ENCODE measurements at places on chromosomes 5 and 9.
A peak's percentile ranks its signal among the peaks of the same experiment; 100 is the strongest.

- no peak for DNase-seq
These were observed 48.0 kb downstream of the RUSC2 start for GRCh38 chr9:35537913-35538312.

GRCh38 chr5:96687812-96688453 is 25.8 kb downstream of the CAST start:
- no peak for DNase-seq

DNA sequence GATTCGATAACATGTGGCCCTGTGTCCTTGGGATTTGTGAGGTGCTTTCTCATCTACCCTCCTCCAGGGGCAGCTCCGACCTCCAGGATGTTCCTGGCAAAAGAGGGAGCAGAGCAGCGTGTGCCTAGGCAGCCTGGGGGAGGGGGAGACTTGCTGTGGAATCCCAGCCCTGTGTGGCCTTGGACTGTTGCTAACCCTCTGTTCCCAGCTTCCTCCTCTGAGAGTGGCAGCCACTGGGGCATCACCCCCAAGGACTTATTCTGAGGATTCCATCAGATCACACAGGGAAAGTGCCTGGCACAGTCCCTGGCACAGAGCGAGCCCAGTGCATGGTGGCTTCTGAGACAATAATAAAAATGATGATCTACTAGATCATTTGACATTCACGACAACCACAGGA is 265.1 kb upstream of the MVB12B start:
- no peak for DNase-seq

- DNase-seq, result peak; percentile 47
These were observed 46.6 kb downstream of the CYFIP2 start for GRCh38 chr5:157312492-157312891.

DNA sequence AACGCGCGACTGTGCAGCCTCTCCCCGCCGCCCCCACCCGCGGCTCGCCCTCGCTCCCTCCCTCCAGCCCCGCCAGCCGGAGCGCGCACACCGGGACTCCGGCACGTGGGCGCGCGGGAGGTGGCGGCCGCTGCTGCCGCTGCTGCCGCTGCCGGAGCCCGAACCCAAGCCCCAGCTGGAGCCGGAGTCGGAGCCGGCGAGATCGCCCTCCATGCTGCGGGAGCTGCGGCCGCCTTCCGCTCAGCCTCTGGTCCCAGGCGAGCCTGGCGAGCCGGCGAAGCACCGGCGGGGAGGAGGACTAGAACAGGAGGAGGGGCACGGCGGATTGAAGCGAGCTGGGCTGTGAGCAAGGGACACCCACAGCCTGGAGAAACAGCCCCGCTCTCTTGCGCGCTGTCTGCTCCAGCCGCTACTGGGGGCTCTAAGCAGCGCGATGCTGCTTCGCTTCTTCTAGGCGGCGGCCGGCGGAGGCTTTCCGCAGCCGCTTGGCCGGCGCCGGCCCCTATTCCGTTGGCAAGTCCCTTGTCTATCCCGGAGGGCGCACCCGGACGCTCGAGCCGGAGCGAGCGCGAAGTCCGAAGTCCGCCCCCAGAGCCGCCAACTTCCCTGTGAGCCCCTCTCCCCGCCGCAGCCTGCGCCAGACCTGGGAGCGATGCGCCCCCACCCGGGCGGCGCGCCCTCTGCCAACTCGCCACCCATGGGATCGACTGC is 598.7 kb upstream of the SGCD start:
- peak; percentile 52 for DNase-seq

DNA sequence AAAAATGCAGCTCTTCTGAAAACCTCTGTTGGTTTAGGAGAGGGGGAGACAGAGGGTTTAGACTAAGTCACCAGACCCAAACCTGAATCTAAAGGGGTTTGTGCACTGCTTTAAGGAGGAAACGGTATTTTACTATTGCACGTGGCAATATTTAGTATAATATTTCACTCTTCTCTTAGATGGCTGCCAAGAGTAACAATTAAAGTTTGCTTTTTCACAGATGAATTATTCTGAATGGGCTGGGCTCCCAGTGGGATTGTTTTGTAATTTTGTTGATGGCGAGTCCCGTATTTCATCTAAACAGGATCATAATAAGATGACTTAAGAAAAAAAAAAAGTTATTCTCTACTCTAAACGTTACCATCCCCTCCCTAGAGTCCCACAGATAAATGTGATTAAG is 245.4 kb downstream of the PCSK5 start:
- DNase-seq, result no peak

DNA sequence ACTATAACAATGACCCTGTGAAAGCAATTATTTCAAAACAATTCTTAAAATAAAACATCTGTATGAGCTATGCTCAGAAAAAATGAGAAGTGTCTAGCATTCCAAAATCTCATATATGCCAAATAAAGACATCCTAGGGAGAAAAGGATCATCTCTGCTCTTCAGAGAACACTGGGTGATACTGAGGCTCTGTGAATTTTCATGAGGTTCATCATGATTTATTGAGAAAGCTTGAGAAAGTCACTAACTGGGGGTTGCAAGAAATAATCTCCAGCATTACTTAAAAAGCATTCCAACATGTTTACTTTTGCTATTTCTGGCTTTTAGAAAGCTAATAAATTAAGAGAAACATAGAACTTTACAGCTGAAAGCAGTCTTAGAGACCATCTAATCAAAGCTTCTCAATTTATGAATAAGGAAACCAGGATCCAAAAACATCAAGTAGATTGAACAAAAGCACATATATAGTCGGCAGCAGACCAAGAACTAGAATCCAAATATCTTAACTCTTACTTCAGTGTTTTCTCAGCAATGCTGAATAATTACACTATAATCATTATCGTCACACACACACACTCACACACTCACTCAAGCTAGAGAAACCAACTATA is 372.8 kb downstream of the NR2F1-AS1 start:
- no peak for DNase-seq

DNA sequence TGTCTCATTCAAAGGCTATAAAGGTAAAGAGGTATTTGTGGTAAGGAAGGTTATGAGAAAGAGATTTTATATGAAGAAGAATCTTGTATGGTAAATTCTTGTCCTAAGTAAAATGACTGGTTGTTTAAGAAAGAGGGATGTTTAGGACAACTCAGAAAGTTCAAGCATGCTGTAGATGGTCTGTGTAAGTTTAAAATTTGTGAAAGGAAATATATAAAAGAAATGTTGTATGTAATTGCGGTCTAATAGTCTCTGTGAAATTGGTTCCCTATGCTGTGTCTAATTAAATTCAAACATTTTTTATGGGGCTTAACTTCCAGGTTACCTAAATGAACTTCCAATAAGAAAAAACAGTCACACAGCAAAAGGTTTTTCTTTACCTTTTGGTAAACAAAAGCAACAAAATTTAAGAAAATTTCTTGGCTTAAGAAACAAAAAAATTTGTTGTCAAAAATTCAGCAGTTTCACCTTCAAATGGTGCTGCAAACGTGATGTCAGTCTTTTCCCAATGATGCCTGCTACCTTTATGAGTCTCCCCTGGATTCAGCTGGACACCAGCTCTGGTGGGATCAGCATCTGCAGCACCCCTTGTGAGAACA is 83.0 kb upstream of the FCN1 start:
- DNase-seq, result no peak

DNA sequence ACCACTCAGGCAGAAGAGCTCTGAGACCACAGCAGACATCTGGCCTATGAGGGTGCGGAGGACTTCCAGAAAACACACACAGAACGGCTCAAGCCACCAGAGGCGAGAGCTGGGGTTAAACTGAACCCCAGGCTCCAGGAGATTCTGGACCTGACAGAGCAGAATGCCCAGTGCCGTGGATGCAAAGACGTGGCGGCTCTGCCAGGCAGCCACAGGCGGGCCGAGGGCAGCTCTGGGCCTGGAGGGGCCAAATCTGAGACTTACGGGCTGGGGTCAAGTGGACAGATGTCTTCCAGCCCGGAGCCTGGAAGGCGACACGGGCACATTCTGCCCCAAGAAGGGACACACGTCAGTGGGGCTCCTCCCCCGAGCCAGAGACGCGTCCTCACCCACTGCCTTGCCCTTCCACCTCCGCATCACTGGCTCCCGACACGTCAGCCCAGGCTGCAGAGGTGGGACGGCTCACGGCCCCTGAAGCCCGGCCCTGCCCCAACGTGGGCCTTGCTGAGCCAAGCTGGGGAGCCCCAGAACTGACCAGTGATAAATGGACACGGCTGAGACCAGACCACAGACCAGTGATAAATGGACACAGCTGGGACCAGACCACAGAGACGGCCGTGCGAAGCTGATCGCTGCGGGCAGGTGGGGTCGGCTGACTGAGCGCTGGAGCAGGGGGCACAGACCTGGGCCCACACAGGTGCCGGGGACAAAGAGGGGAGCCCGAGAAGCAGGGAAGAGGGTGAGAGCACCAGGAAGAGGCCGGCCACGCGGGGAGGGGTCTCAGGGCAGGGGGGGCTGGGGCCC is 40.9 kb upstream of the NSMF start:
- no peak for DNase-seq

DNA sequence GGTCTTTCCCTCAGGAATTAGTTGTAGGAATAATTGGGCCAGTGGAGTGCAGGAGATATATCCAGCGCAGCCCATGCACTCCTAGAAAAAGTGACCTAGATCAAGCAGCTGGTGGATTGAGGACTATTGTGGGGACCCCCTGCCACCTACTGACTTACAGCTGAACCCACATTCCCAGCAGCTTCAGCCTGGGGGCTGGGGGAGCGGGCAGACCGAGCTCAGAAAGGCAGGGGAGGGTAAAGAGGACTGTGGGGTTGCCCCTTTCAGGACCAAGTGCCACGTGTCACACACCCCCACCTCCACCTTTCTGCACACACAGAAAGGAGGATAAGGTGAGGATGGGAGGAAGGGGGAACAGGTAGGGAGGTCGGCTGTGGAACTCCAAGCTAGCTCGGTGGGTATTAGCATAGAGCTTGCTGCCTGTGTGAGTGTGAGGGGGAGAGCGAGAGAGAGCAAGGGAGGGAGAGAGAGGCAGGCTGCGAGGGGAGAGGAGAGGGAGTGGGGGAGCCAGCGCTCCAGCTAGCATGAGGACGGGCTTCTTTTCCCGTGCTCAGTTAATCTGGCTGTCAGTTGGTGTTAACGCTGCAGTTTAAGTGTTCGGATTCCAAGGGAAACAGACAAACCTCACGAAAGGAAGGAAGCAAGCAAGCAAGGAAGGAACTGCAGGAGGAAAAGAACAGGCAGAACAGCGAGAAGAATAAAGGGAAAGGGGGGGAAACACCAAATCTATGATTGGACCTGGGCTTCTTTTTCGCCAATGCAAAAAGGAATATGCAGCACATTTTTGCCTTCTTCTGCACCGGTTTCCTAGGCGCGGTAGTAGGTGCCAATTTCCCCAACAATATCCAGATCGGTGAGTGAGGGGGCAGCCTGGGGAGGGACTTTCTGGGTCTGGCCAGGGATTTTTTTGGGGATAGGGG is at the start of gene GRIA1:
GRIA1 (plus strand) TSS at position 553 of the 920 bp plus-strand sequence.
- DNase-seq, result no peak

- DNase-seq, result no peak
These were observed 192.2 kb downstream of the TENT4A start for GRCh38 chr5:6905423-6905822.

DNA sequence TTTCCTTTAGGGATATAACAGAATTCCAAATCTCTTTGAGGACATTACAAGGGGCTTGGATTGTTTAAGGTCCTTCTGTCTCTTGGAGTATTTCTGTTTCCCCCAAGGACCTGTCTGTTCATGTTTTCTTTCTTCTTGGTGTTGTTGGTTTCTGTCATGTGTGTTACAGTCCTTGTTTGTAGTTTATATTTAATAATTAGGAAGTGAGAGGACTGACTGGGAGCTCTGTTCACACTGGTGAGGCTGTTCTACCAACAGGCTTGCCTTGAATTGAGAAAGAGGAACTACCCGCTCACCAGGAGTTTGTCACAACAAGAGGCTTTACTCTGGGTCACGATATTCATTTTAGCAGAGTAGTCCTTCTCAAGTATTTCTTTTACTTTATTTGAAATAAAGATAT is 119.2 kb upstream of the SV2C start:
- no peak for DNase-seq

DNA sequence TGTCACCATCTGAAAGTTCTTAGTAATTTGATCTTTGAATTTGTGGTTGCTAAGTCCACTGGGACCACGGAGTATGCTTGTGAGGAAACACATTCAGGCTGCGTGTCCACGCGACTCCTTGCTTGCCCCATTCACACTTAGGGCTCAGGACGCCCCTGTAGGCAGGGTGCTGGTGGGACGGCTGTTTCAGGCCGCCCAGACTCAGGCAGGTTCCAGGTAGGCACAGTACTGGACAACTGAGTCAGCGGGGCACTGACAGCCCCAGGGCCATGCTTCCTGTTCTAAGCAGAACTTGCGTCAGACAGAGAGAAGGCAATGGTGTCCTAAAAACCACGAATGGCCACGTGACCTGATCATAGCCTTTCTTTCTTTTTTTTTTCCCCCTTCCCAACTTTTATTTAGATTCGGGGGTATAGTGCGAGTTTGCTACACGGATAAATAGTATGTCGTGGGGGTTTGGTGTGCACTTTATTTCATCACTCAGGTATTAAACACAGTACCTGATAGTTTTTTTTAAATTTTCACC is 7.7 kb upstream of the RASGEF1C start:
- no peak for DNase-seq

GRCh38 chr5:6542421-6543345 is 90.2 kb downstream of the NSUN2 start:
- DNase-seq, result no peak

- no peak for DNase-seq
These were observed 106.3 kb upstream of the GPBP1 start for GRCh38 chr5:57067597-57067924.

DNA sequence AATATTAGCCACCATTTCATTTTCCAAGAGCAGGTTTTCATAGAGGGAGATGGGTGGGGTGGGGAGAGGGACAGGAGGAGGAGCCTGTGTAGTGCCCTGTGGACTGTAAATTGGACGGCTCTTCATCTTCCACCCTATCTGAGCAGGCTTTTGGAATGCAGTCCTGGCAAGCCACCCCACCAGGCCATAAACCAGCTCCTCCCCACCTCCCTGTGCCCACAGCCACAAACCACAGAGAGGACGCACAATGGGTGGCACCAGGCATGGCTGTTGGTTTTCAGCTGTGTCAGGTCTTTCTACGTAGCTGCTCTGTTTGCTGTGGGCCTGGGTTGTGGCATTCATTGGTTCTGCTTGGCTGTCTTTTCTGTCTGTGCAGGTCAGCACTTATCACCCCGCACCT is 58.0 kb downstream of the PLAC8L1 start:
- peak; percentile 79 for DNase-seq

DNA sequence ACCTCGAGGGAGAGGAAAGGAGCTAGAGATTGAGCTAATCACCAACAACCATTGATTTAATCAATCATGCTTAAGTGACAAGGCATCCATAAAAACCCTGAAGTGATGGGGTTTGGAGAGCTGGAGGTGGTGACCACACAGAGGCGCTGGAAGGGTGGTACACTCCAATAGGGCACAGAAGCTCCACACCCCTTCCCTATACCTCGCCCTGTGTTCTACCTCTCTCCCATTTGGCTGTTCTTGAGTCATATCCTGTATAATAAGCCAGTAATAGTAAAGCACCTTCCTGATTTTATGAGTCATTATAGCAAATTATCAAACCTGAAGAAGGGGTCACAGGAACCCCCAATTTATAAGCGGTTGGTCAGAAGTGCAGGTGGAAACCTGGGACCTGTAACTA is 18.3 kb downstream of the ACTL7B start:
- DNase-seq, result no peak

Data from transverse colon (tissue), 4 donors.